ENCODE measurements at places on chromosomes 7 and 10.

DNA sequence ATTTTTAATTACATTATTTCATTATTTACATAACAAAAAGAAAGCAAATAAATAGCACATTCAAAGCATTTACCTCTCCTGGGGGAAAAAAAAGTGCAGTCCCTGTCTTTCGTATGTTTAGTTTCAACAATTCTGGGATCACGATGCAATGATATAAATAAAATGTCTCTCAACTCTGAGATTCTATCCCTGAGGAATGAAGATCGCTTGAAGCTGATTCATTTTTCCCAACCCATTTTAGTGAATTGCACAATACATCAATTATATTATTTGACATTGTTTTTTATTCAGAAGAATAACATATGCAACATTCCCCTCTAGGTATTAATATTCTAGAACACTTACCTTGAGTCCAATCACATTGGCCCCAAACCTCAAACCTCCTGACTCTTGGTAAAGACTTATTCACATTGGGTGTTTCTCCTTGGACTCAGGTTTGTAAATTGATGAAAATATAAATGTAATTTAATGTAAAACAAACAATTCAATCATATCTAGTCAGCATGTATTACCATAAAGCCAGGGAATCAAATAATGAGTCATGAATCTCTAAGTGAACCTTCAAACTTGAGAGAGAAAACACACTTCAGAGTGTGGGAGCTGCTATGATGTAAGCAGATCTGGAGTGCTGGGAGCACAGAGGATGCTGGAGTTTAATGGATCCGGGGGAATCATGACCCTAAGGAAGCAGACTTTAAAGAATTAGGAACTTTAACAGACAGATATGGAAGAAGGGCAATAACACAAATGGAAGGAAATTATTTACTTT, 5.3 kb upstream of the SCIN start:
- no peak for DNase-seq

GRCh38 chr10:100773646-100774045, 28.3 kb downstream of the PAX2 start:
- no peak for DNase-seq

GRCh38 chr7:98265841-98266271, 13.8 kb upstream of the TECPR1 start:
- no peak for DNase-seq

GRCh38 chr7:43735802-43736603, 6.7 kb upstream of the COA1 start:
- no peak for DNase-seq

DNA sequence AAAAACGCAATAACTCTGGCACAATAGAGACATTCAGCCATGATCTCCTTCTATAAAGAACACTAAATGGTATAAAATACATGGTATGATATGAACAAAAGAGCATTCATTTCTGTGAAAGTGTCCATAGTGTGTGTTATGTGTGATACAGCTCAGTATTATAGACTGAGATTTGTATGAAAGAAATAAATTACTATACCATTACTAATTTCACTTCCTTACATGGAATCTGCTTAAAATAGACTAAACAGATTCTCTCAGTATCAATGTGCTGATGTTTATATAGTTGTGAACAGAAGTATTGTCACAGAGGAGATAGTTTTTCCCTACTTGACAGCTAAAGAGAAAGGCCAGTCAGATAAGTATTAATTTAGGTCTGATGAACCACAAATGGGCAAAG, 10.8 kb downstream of the SEMA3A start:
- DNase-seq = no peak

DNA sequence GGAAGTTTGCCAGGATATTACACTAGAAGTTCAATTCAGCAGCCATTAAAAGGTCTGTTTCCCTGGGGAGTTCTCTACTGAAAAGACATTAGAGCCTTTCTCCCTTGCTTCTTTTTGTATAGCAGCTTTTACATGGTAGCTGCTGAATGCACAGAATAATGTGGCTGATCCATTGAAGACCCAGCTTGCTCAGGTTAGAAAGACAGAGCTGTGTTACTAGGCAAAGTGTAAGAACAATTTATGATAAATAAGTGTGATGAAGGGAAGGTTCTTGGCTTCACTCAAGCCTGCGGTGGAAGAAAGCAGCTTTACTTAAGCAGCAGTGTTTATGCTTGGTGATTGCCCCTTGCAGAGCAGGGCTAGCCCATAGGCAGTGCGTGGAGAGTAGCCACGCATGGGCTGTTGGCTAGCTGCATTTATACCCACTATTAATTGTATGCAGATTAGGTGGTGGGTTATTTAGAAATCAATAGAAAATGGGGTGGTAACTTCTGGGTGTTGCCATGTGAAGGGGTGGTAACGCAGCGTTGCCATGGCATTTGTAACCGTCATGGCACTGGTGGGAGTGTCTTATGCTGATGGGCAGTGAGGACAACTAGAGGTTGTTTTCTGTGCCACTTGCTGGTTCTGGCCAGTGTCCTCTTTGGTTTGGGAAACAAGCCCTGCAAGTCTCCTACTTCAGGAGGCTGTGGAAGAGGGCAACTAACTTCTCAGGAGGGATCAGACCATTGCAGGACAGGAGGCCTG, 942.9 kb downstream of the NRG3 start:
- DNase-seq = no peak

DNA sequence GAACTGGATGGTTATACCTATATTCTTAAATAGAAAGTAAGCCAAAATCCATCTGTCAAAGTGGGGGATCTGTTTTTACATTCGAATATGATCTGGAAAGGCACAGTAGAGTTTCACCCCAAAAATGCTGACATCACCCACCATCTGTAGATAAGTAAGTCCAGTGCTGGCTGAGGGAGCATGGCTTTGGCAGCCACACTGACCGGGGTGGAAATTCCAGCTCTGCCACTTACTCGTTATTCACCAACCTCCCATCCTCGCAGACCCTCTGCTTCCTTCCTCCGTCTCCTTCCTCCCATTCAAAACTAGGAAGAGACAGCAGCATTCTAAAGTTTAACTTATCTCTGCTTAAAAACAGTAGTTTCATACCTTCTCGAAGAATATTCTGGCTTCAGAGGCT, 84.9 kb upstream of the GATA3 start:
- no peak for DNase-seq

GRCh38 chr7:26620352-26620751, 244.0 kb downstream of the SKAP2 start:
- DNase-seq = no peak
